NB4 (cell line): ENCODE measurements at places on chromosomes 12 and 14.

- no peak for DNase-seq
Measured at GRCh38 chr12:66345956-66346355, 43.7 kb downstream of the HELB start.

DNA sequence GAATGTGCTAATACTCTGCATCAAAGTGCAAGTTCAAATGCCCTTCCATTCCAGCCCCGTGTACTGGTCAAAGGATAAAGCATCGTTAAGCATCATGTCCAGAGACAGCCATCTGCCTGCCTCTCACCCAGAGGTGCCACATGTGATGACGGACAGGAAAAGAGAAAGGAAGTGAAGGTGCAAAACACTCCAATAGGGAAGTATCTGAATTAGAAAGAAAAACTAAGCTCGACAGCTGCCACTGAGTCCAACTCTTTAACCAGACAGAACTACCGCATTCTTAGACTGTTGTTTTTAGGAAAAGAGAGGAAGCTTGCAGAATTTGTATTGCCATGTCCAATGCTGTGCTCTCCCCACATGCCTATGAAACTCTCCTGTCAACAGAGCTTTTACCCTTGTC, 465.0 kb upstream of the SOX5 start:
- DNase-seq, result no peak

DNA sequence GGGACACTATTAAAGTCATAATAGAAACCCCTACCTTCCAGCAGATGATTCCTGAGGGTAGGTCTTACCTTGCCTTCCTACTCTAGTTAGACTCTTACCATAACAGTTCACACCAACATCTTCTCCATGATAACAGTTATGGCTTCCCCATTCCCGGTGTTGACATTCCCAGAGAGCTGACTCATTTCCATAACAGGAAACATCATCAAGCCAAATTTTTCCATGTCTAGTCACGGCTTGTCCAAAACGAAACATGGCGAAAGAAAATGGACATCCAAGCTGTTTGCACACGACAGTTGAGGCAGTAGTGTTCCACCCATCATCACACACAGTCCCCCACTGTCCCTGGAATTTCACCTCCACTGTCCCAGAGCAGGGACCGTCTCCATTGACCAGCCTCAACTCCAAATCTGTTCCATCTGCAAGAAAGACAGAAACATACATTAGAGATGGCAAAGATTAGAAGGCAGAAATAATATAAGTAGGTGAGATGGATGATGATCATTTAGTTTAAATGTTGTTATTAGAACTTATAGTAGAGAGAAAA, 10.6 kb downstream of the CD163L1 start:
- no peak for DNase-seq

GRCh38 chr14:91607322-91608047, 97.4 kb upstream of the PPP4R3A start:
- no peak for DNase-seq
